ENCODE measurements at places on chromosomes 4 and X. TPM values are rescaled to one million over a fixed set of nuclear protein-coding genes. Genes with fewer than 3 reads are reported as not detected.

Gene MAGEA4
- not detected for total RNA-seq

Gene IGSF1
- total RNA-seq = 1.4 TPM

Gene JADE1
- total RNA-seq = 119 TPM

Gene TBC1D19
- 19.1 TPM for total RNA-seq

DNA sequence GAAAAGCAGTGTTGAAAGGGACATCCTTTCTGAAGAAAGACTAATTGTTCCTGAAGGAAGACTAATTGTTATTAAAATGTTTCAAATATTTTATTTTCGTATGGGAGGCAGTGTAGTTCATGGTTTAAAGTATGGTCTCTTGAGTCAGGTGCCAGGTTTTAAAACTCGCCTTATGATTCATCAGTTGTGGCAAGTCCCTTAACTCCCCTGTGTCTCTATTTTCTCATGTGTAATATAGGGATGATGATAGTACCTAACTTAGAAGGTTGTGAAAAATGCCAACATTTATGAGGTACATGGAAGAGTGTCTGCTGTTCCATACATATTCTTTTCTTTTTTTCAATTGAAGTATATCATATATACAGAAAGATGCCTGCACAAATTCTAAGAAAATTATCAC, 414.2 kb upstream of the DIPK2B start:
- no peak overlapping the region for H3K27ac ChIP-seq
- no peaks in the 10 kb centered on the region for H3K36me3 ChIP-seq

- peak within 1 kb of the TSS; percentile 93 for H3K27ac ChIP-seq
- peaks cover 9% of the 10 kb centered on the region for H3K4me1 ChIP-seq
- H3K36me3 ChIP-seq = no peaks in the 10 kb centered on the region
- no peaks in the 10 kb centered on the region for H3K27me3 ChIP-seq
- DNase-seq = no peak
These were observed at the start of gene AMER1 for GRCh38 chrX:64205441-64205734. Gene AMER1 (minus strand): TSS chrX:64205708. CDS start chrX:64193286, 12,422 bp downstream.

- H3K4me1 ChIP-seq = peaks cover 6% of the 10 kb centered on the region
- H3K27ac ChIP-seq = no peak overlapping the region
- no peak overlapping the region for H3K4me3 ChIP-seq
- DNase-seq = no peak
- no peaks in the 10 kb centered on the region for H3K27me3 ChIP-seq
- no peaks in the 10 kb centered on the region for H3K36me3 ChIP-seq
These were observed 95.8 kb downstream of the ATXN3L start for GRCh38 chrX:13223868-13224567.

Data from kidney (tissue), 22 donors.